HCT116 (cell line): ENCODE measurements at places on chromosomes 6 and 20. TPM values are rescaled to one million over a fixed set of nuclear protein-coding genes. Genes with fewer than 3 reads are reported as not detected.

DNA sequence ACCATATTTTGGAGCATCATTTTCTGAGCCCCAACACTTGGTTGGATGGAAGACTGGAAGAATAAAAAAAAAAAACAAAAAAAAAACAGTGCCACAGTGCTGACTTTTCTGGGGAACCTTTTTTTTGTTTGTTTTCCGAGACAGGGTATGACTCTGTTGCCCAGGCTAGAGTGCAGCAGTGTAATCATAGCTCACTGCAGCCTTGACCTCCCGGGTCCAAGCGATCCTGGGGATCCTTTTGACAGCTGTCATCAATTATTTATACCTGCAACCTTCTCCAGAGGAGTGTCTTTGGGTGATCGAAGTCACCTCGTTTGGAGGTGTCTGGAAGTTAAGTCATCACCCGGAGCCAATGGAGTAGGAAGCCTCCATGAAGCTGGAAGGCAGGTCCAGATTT is 7.8 kb upstream of the TPX2 start:
- peaks cover 35% of the 10 kb centered on the region for H3K4me1 ChIP-seq
- DNase-seq: no peak
- peak overlapping the region; percentile 40; the same call in 1 of the 2 replicates for H3K27ac ChIP-seq
- H3K27me3 ChIP-seq: no peaks in the 10 kb centered on the region
- H3K4me3 ChIP-seq: no peak overlapping the region; the same call in 1 of the 2 replicates

The LY6G6C gene
- total RNA-seq: 0.54 TPM

DNA sequence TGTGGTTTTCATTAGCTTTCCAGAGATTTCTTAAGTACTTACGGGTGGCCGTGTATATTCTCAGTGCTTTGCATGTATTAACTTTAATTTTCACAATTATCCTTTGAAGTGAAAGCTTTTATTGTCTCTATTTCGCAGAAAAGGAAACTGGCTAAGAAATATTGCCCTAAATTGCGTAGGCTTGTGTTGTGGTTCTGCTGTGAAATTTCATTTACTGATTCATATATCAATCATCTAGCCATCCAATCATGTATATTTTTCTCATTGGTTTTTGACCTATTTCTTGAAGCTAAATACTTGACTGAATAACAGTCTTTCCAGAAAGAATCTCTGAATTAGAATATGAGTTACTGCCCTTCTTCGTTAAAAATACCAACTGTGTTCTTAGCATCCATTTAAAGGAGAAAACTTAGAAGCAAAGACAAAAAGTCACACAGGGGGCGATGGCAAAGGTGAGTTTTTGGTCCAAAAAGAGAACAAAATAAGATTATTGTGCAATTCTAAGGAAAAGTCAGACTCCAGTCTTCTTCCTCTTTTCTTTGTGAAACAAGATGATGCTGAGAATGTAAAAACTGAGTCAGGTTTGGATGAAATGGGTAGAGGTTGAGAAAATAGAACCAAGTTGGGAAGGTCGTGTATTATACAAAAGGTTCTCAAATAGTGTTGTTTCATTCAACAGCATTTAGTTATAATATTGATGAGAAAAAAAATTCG is 1.4 kb downstream of the CYB5R4 start:
- H3K27me3 ChIP-seq: no peaks in the 10 kb centered on the region; the same call in 1 of the 2 replicates
- peaks cover 10% of the 10 kb centered on the region; the same call in 1 of the 2 replicates for H3K36me3 ChIP-seq
- H3K27ac ChIP-seq: no peak overlapping the region
- peak overlapping the region; percentile 78 for H3K4me3 ChIP-seq
- H3K4me1 ChIP-seq: no peaks in the 10 kb centered on the region; the same call in 1 of the 2 replicates

The GPX5 gene
- not detected for total RNA-seq

- no peaks in the 10 kb centered on the region for H3K36me3 ChIP-seq
- no peak overlapping the region for H3K4me3 ChIP-seq
- no peak overlapping the region for H3K27ac ChIP-seq
- DNase-seq: no peak
- no peaks in the 10 kb centered on the region; the same call in 1 of the 2 replicates for H3K4me1 ChIP-seq
Measured at GRCh38 chr6:3849681-3850450, 693 bp downstream of the FAM50B start.

The ACTL10 gene
- total RNA-seq: 0.22 TPM

The SLC24A3 gene
- total RNA-seq: not detected

DNA sequence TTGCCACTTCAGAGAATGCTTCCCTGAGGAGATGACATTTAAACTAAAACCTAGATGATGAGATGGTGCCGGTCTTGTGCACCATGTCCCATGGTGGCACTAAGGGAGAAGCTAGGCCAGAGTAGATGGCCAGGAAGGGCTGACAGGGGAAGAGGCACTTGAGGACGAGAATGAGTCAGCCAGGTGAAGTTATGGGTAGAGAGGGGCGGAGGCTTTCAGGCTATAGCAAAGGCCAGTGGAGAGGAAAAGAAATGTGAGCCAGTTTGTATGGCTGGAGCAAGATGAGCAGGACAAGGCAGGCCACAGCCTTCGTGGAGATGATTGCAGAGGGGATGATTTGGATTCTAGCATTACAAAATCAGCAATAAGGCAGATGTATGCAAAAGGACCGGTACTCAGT is 44.7 kb upstream of the ADGRF4 start:
- peaks cover 34% of the 10 kb centered on the region for H3K4me1 ChIP-seq
- no peaks in the 10 kb centered on the region for H3K36me3 ChIP-seq
- DNase-seq: no peak
- no peaks in the 10 kb centered on the region for H3K27me3 ChIP-seq
